Thymus (tissue), 14 donors: ENCODE measurements at places on chromosomes 11 and 22.

GRCh38 chr22:25030636-25031035 lies 78.1 kb downstream of the KIAA1671 start:
- DNase-seq = no peak

DNA sequence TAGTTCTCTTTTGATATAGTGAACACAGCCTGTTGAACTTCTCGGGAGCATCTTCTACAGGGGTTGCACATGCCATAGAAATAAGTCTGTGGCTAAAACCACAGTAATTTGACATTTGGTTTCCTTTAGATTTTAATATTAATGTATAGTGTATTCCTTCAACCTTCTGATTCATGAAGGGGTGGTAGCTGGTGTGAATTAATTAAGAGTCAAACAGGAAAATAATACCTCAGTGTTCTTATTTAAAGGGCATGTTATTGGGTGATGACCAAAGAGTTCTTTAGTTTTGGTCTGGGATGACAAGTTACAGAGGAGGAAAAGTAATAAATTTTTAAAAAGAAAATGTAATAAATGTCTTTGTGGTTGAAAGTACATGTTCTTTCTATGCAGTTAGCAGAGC lies 86.8 kb downstream of the PDHX start:
- DNase-seq = no peak

DNA sequence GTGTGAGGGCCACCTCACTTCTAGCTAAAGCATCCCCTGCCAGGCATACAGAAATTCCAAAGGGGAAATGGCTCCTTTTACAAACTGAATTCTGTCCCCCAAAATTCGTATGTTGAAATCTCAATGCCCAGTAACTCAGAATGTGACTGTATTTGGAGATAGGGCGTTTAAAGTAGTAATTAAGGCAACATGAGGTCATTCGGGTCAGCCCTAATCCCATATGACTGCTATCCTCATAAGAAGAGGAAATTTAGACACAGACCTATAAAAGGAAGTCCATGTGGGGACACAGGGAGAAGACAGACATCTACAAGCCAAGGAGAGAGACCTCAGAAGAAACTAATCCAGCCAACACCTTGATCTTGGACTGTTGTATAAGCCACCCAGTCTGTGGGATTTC lies 119.1 kb downstream of the CHST1 start:
- DNase-seq = no peak

DNA sequence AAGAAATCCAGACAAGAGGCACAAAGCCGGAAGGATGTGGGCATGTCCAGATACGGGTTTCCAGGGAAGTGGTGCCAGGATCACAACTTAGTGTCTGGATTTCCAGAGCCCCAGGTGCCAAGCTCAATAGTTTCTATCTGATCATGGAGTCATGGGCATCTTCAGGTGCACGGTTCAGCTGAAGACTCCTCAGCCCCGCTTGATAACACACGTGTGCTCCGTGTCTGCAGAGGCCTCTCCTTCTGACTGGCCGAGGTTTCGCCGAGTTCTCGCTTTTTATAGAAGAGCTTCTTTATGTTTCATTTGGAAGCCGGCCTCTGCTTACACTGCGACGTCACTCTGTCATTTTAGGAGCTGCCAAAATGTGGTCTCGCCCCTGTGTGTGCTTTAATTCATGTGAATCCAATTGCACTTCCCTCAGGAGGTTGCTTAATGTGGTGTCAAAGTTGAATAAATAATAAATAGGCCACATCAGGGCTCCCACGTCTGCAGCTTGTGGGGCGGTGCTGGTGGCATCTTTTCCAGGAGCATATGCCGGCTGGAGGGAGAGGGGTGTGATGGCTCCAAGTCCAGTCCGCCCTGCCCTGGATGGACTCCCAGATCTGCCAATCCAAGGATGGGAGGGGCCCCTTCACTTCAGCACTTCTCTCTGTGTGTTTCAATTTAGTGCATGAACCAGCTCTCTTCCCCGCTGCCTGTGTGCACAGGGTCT lies 1410.8 kb downstream of the TBC1D22A start:
- no peak for DNase-seq

DNA sequence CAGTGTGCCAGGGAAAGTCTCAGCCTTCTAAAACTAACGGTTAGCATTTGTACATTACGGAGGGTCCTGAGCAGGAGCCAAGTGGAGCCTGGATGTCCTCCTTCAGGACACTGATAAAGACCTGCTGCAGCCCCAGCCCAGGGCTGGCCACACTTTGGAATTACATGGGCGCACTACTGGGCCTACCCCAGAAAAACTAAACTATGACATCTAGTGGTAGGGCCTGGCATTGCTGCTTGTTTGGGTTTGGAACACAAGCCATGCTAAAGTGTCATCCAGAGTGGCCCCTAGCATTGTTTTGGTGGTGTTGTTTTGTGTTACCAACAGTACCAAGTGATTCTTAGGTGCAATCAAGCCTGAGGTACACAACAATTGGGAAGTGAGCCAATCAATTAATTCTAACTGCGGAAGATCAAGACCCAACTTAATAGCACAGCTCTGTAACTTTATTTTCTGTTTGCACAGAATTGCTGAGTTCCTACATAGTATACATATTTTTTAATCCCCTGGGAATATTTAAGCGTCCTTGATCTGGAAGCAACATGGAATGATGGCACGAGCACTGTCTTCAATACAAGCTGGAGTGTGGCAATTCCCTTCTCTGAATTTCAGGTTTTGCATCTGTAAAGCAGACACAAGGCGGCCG lies 340.7 kb downstream of the LARGE1 start:
- peak; percentile 4 for DNase-seq

- no peak for DNase-seq
Measured at GRCh38 chr11:134406264-134407185, 5.5 kb downstream of the B3GAT1 start.

DNA sequence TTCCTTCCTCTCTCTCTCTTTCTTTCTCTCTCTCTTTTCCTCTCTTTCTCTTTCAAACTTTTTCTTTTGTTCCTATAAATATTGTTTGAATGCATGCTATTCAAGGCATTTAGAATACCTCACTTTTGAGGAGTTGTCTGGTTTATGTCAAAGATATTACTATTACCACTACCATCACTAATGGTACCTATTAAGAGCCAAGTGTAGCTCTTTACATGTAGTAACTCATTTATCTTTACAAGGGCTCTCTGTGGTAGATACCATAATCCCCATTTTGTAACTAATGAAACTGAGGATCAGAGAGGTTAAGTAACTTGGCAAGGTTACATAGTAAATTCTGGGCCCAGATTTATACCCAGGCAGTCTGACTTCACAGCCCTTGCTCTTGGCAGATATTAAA lies 116.0 kb downstream of the CSTPP1 start:
- DNase-seq = no peak

DNA sequence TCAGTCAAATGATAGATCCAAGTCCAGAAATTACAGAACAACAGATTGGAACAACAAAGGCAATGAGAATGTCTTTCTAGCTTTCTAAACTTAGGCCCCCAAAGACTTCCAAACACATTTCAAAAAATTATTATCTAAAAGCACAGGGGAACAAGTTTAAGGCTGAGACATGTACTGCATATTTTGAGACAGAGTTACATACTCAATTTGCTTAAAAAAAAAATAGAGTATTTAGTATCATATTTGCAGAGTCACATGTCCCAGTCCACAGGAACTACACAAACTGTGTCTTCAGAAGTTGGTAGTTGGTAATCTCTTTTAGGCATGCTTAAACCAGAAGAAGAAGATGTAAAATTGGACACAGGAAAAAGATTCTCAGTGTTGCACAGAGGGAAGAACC lies 127.2 kb downstream of the MAML2 start:
- no peak for DNase-seq

GRCh38 chr22:23032658-23033057 lies 37.7 kb upstream of the GNAZ start:
- no peak for DNase-seq

- no peak for DNase-seq
Measured at GRCh38 chr11:59807047-59807610, 3.4 kb downstream of the MRPL16 start.

- no peak for DNase-seq
Measured at GRCh38 chr11:100791860-100792259, 104.8 kb downstream of the ARHGAP42 start.

GRCh38 chr11:19079643-19080440 lies 19.3 kb upstream of the MRGPRX2 start:
- no peak for DNase-seq

GRCh38 chr22:46417769-46418168 lies 82.3 kb downstream of the TRMU start:
- no peak for DNase-seq

DNA sequence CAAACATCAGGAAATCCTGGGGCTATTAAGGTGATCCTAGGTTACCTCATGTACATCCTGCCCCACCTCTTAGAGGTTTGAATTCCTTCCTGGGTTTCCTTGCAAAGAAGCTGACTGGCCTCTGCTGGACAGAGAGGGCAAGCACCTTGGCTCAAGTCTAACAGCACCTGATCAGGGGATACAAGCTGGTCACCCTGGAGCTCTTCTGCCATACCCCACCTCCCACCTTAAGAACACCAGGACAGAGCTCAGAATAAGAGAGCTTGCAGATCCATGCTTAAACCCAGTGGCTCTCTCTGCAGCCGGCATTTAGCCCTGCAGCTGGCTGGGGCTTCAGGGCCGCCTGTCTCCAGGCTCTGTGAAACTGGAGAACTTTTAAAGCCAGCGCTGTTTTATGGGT lies 386.6 kb upstream of the NARS2 start:
- DNase-seq = no peak

DNA sequence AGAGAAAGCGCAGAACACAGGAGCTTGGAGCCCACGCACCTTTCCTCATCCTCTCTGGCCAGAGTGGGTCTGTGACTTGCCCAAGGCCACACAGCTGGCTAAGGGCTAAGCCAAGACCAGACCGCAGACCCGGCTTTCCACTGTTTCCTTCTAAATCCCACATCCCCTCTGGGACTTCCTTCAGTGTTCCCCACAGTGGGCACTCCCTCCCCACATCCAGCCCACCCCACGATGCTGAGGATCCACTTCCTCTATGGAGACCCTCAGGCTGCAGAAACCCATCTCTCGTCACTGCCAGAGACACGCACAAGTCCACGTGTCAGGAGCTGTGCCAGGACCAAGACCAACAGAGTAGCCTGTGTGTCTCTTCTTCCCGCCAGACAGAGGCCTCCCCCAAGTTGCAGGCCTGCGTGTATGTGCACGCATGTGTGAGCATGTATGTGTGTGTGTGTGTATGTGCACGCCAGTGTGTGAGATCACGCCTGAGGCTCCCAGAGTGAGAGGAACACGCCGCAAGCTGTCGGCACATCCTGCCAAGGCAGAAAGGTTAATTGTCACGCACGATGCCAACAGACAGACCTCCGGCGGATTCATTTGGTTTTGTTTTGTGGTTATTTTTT lies 21.6 kb downstream of the PDGFB start:
- no peak for DNase-seq

GRCh38 chr11:109133159-109133558 lies 288.8 kb upstream of the C11orf87 start:
- DNase-seq = no peak

- no peak for DNase-seq
Measured at GRCh38 chr11:126512741-126513715, 157.5 kb downstream of the ST3GAL4 start.

GRCh38 chr11:92765965-92766371 lies 203.5 kb upstream of the MTNR1B start:
- DNase-seq = peak; percentile 36

GRCh38 chr11:109547356-109548027 lies 125.5 kb downstream of the C11orf87 start:
- no peak for DNase-seq

DNA sequence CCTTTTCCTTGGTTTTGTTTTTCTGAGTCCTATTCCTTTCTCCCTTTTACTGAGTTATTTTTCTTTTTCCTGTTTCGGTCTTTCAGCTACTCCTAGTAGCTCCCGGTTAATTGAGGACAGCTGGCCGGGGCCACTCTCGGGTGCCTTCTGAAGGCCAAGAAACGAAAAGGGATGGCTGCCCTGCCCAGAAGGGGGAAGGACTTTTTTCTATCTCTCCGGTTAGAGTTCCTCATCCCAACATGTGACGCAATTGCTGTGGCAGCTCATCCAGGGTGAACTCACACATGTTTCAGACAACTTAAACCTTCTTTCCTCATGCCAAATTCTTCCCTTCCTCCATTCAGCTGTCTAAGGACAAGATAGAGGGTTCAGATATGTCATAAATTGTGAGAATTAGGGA lies 83.6 kb downstream of the PIWIL4 start:
- DNase-seq = no peak

DNA sequence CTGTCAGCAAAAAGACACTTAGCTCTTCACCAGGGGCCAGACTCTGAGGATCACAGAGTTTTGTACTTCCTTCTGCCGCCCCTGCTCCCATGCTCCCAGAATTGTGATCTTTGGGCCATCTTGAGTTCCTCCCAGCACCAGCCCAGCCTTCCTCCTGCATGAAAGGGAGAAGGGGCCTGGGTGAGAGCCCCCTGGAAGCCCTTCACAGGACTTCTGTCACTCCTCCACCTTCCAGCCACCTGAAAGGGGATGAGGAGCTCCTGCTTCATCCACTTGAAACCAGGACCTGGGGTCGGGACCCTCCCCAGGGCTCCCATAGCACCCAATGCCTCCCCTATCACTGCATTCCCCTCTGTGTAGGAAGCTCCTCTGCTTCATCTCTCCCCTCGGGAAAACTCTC lies 174.2 kb downstream of the BUD13 start:
- no peak for DNase-seq

DNA sequence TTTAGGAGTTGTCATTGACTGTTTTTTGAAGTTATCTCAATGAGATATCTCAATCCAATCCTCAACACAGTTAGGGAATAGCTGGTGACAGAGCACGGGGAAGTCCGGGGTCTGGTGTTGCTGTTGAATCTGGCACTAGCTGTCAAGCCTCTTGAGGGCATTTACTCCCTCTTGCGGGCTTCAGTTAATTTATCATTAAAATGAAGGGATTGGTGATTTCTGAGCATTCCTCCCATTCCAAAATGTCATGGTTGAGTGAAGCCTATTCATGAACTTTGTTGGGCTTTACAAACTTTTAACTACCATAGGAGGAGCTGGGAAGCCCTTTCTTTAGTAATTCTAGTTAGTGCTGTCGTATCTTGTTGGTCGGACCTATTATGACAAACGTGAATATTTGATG lies 40.2 kb downstream of the UVRAG start:
- DNase-seq = no peak

DNA sequence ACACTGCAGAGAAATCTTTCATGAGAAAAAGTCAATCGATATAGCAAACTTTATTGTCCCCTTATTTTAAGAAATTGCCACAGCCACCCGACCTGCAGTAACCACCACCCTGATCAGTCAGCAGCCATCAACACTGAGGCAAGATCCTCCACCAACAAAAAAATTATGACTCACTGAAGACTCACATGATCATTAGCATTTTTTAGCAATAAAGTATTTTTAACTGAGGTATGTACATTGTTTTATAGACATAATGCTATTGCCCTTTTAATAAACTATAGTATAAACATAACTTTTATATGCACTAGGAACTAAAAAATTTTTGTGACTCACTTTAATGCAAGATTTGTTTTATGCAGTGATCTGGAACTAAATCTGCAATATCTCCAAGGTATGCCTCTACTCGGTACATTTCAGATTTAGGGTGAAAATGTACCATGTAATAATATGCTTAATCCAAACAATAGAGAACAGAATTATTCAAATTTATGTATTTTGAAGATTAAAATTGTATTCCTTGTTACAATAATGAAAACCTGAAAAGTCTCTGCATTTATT lies 79.2 kb upstream of the CEP126 start:
- DNase-seq = no peak
